NCI-H748 treated with DMSO at 0.1 percent for 48 hours (cell line): ENCODE measurements at places on chromosomes 11 and 22.

DNA sequence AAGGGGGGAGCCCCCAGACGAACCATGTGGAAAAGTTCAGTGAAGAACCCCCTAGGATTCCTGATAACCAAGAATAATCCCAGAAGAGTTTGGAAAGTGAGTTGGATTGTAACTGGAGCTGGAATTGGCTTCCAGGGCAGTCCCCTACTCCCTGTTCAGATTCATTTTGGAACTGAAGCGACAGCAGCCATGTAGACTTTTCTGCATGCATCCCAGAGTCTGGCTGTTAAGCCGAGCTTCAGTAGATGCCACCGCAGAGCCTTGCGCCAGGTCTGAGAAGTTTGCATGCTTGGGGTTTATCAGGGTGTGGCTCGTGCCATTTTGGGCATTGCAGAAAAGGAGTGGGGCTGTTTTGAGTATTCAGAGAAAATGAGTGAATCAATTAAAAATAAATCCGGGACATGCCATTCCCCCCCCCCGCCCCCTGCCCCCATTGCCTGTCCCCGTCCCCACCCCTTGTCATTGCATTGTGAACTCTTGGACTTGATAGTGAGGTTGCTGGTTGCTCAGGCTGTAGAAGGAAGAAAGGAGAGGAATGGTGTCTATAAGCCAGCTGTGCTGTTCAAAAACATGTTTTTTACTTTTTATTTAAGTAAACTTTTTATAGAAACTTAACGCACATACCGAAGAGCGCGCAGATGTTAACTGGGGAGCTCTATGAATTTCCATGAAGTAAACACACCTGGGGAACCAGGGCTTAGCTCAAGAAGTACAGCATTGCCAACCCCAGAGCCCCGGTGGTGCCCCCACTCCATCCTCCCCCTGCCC lies 71.2 kb downstream of the LDLRAD3 start:
- DNase-seq = no peak

GRCh38 chr22:29388759-29389090 lies 355 bp upstream of the AP1B1 start:
- no peak for DNase-seq

- no peak for DNase-seq
Measured at GRCh38 chr11:67445515-67445914, 2.2 kb upstream of the CORO1B start.

DNA sequence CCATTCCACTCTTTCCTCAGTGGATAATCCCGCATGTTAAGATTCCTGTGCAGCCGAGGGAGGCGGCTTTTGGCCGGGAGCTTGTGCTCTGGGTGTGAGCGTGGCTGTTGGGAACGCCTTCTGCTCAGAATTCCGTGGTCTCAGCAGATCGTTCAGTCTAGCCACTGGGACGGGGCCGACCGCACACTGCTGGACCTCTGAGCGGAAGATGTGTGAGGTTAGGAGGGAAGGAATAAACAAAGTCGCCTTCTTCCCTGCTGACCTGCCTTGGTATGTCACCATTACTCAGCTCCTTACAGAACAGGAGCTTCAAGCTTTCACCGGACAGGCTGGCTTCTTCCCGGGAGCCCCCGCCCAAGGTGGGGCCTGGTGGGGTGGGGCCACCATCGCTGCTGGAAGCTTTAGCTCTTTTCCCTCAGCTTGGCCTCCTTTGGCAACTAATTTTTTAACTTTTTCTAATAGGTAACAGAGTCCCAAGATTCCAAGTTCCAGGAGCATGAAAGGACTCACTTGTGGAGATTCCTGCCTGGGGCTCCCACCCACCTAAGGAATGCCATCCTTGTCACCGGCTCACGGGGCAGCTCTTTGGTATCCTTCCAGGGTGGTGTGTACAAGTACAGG lies 22.5 kb upstream of the SEPTIN5 start:
- no peak for DNase-seq

- no peak for DNase-seq
Measured at GRCh38 chr22:29126670-29127395, 54.0 kb downstream of the KREMEN1 start.

DNA sequence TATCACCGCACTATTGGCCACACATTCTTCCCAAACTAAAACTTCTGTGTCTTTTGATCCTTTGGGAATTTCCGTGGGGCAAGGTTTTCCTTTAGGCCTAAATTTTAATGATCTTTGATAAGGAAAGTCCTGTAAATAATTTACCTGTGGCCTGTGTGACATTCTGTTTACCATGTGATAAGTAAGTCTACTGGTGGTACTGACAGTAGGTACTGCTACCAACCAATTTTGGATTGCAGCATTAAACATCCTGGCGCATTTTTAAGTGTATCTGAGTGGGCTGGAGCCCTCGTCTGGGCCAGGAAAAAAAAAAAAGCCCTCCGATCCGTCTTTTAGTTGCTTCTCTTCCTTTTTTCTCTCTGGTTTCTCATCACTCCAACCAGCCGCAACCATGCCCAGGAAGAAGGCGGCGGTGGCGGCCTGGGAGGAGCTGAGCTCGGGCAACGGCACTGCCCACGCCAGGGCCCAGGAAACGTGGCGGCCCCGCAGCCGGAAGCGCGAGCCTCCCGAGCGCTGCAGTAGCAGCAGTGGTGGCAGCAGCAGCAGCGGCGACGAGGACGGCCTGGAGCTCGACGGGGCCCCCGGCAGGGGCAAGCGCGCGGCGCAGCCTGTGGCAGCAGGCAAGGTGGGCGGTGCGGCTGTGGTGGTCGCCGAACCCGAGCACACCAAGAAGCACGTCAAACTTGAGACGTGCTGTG lies 33.6 kb downstream of the ASRGL1 start:
- DNase-seq = no peak

- no peak for DNase-seq
Measured at GRCh38 chr11:66409226-66409625, 11.6 kb upstream of the NPAS4 start.

- no peak for DNase-seq
Measured at GRCh38 chr11:64629103-64629502, 38.1 kb downstream of the SLC22A12 start.

DNA sequence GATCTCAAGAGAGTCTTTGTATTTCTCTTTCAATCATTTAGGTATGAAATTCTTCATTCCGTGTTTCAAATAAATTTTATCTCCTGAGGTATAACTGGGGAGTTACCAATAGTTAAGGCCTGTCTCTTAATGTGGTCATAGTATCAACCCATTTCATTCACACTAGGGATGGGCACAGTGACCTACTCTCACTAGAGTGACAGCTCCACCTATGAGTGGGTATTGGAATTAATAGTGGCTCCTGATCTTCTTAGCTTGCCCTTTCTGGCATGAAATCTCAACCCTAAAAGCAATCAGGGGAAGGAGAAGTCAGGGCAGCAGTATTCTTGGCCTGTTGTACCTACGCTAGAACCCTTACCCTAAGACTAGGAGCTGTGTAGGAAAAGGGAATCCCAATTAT lies 507.7 kb downstream of the FAM181B start:
- DNase-seq = no peak

DNA sequence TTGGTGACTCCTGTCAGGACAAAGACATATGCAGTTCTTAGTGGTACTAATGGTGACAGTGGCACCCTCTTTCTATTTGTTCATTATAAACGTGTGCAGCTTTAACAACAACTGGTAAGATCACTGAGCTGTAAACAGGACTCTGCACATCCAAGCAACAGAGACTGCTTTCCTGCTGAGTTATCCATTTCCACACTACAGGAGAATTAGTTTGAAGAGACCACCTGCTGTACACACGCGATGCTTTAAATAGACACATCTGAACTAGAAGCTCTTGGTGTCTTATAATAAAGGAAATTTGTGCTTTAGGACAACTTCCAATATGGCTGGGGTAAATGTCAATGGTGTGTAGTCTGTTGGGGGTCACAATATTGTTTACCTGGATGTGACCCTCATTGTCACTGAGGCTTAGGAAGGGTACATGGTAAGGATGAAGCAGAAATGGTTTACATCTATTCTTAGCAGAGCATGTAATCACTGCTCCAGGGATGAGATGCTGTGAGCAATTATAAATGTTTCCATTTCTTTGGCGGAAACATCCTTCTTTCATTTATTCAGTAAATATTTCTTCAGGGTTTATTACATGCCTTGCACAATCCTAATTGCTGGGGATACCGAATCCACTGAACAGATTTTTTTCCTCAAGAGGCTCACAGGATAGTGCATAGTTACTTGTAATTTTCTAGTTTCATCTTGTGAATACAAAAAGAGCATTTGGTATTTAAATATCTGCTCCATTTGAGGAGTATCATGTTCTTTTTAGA lies 354.0 kb upstream of the CCDC90B start:
- peak; percentile 60 for DNase-seq

DNA sequence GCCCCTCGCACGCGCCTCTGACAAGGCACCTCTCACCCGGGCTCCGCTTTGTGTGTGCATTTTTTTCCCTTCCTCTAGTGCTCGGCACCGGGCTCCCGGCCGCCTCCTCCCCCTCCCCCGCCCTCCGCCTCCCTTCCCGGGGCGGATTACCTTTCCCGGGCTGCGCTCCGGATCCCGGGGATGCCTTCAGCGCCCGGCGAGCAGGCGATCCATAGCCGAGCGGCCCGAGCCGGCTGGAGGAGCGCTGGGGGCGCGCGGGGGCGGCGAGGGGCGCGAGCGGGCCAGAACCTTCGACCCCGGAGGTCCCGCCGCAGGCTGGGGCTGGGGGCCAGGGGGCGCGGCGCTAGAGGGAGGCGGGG lies 282 bp downstream of the MPPED2 start:
- no peak for DNase-seq

GRCh38 chr11:16361108-16361865 lies 4.9 kb upstream of the SOX6 start:
- no peak for DNase-seq

GRCh38 chr22:32617271-32617670 lies 142.7 kb downstream of the FBXO7 start:
- DNase-seq = no peak

GRCh38 chr11:20933958-20934357 lies 264.6 kb downstream of the NELL1 start:
- no peak for DNase-seq

- no peak for DNase-seq
Measured at GRCh38 chr11:83061883-83062282, 9.8 kb downstream of the RAB30 start.

GRCh38 chr22:35622191-35622913 lies 5.2 kb upstream of the MB start:
- DNase-seq = no peak

- no peak for DNase-seq
Measured at GRCh38 chr22:22711532-22711913, 67.1 kb downstream of the GGTLC2 start.

GRCh38 chr11:86918973-86919372 lies 36.2 kb downstream of the FZD4 start:
- DNase-seq = no peak

DNA sequence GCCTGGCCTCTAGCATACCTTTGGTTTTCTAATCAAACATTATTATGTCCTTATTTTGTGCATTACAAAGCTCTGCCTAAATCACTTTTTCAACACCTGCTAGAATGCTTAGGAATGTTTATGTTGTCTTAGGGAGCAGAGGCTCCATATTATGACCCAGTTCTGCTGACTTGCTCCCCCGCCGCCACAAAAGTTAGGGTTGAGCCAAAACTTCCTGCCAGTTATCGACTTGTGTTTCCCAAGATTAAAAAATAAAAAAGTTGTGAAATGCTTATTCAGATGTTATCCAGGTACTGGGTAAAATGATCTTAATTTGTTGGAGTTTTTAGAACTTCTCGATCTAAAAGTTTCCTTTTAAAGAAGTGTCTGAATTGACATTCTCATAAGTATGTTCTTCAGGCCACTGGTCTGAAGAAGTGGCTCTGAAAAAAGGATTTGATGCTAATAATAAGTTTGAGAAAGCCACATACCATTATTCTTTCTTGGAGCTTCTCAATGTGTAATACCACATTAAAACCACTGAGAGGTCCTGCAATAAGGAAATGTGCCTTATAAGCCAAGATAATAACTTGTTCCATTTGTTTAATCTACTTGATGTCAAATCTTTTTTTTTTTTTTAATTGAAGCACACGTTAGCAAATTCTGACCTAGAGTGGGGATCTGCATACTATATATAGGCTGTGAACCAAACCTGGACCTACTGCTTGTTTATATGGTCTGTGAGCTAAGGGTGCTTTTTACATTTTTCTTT lies 2.2 kb downstream of the RNF185 start:
- DNase-seq = no peak

GRCh38 chr11:61516675-61517572 lies 8.4 kb downstream of the LRRC10B start:
- no peak for DNase-seq

GRCh38 chr22:27378311-27378800 lies 423.2 kb downstream of the MN1 start:
- no peak for DNase-seq
